ENCODE measurements at places on chromosomes 7 and 10.

GRCh38 chr10:109374215-109374614 is 549.1 kb downstream of the XPNPEP1 start:
- H3K4me3 ChIP-seq: no peak overlapping the region
- no peaks in the 10 kb centered on the region for H3K27me3 ChIP-seq
- DNase-seq: no peak

DNA sequence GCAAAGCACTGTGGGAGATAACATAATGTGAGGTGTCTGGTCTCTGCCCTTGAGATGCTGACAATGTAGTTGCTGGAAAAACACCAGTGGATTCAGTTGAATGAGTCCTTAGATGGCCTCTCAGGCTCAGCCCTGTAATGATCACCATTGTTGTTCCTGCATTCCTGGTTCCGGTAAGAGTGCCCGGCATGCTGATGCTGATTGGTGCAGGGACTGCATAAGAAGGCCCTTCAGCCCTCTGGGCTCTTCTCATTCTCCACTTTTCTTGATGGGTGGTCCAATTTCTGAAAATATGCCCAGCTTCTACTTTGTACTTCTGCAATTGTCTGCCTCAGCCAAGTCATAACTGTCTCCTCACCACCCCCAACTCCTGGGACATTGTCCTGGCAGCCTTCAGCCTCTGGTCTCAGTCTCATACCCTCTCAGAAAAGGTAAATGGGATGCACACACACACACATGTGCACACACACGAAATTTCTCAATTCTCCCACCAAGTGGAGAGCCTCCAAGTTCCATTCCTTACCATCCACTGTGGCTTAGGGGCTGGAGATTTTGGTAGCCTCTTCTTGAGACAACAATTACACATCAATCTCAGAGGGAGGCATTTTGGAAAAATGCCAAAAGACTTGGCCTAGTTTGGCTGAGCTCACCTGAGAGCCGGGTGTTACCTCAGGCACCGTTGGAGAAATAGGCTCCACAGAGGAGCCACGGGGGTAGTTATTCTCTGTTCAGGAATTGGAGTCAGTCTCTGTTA is 314.9 kb downstream of the RPS24 start:
- no peaks in the 10 kb centered on the region for H3K27me3 ChIP-seq
- H3K36me3 ChIP-seq: no peaks in the 10 kb centered on the region
- peaks cover 13% of the 10 kb centered on the region for H3K4me1 ChIP-seq
- no peak for DNase-seq

DNA sequence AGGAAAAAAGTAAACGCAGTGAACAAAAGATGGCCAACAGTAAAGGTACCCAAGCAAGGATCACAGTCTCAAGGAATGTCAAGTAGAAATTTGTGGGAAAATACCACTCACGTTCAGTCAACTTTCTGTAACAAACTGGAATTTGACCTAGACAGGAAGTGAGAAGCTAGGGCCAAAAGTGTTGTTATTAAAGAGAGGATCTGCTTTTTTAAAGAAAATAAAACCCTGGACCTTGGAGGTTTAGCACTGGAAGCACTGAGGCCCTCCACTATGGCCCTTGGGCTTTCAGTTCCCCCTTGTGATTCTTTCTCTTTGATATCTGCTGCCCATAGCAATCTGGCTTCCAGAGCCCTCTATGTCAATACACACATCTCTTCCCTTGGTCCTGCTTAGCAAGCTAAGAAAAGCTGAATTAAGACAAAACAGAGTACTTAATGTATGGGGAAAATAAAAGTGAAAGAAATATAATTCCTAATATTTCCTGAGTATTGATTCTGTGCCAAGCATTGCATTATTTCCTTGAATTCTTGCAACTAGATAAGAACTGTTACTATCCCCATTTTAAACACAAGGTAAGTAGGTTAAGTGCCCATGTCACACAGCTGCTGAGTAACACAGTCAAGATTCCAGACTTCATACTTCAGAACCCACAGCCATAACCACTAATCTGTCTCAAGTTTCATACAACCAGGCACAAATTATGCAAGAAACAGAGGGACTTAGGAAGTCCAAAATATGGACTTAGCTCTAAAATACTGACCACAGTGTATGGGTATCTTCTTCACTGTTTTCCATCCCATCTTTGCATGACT is 2.6 kb upstream of the ZNF438 start:
- H3K27ac ChIP-seq: no peak overlapping the region
- no peaks in the 10 kb centered on the region for H3K36me3 ChIP-seq
- no peaks in the 10 kb centered on the region for H3K4me1 ChIP-seq
- no peak for DNase-seq

DNA sequence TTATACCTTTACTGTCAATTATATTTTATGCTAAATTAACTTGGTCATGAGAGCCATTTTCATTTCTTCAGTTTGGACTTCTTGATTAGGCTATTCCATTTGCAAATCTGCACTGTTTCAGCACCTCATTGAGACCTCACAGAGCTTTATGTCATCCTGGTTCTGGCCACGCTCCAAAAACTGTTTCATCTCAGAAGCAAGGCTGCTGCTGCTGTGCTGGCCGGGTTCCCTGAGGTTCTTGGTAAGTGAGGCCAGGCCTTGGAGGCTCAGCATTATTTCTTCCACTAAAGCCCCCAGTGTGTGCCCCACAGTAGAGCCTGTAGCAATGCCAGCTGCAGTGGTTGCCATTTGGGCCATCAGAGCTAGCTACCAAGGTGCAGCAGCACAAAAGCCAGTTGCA is 7.8 kb upstream of the ZNF485 start:
- H3K36me3 ChIP-seq: no peaks in the 10 kb centered on the region
- H3K27ac ChIP-seq: no peak overlapping the region
- H3K4me1 ChIP-seq: no peaks in the 10 kb centered on the region
- no peak overlapping the region for H3K4me3 ChIP-seq
